Progenitor cell of endocrine pancreas (in vitro differentiated cells): ENCODE measurements at places on chromosomes 3 and 15.

- DNase-seq = no peak
Measured at GRCh38 chr3:126911162-126912026, 71.5 kb upstream of the PLXNA1 start.

DNA sequence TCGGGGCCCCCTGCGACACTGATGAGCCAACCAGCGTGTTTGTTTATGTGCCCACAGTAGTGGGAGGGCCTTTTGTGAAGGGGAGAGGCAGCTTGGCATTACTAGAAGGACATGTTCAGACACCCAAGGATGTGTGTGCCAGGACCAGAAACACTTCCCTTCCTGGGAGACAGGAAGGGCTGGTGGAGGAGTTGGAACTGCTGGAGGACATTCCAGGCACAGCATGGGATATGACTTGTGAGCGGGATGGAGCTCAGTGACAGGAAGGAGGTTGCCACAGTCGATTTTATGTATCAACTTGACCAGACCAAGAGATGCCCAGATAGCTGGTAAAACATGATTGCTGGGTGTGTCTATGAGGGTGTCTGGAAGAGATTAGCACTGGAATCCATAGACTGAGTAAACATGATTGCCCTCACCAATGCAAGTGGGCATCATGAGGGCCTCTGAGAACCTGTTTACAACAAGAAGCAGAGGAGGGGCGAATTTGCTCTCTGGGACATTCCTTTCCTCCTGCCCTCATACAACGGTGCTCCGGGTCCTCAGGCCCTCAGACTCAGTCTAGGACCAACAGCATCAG is 106.4 kb upstream of the TLE3 start:
- DNase-seq = no peak

DNA sequence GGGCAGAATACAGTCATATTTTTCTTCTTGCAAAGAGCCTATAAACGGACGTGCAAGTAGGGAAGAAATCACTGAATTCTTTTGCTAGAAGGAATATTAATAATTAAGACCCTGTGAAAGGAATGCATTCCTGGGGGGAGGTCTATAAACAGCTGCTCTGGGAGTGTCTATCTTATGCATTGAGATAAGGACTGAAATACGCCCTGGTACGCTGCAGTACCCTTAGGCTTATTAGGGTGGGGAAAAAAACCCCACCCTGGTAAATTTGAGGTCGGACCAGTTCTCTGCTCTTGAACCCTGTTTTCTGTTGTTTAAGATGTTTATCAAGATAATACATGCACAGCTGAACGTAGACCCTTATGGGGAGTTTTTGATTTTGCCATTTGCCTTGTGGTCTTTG is 100.0 kb upstream of the KBTBD8 start:
- no peak for DNase-seq

DNA sequence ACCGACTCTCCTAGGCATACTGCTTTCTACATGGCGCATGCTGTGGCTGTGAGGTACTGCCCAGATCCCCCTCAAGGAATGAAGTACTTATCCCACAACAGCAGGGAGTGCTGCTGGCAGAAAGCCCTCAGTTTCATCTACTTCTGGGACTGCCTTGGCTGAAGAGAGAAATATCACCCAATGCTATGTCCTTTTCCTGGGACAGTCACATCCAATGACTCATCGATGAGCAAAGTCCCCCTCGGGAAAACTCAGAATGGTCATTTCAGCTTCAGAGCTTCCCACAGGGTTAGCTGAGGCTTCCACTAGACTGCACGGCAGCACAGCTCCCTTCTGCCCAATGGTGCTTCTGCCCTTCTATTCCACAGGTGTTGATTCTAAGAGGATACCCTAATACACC is 3.6 kb upstream of the NMD3 start:
- DNase-seq = no peak

DNA sequence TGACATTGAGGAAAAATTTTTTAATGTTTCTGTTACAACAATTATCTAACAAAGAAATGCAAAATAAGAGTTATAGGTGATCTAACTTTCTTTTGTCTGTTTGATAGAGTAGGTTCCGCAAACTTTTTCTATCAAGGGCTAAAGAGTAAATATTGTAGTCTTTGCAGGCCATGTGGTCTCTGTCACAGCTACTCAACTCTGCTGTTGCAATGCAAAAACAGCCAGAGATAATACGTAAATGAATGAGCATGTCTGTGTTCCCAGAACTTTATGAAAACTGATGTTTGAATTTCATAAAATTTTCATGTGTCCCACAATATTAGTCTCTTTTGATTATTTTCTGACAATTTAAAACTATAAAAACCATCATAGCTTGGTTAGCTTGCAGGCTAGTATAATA is 73.3 kb downstream of the SLC24A1 start:
- DNase-seq = no peak

GRCh38 chr15:73660455-73660854 is 23.7 kb upstream of the CD276 start:
- DNase-seq = no peak

- no peak for DNase-seq
Measured at GRCh38 chr15:33468740-33469139, 158.0 kb downstream of the RYR3 start.

DNA sequence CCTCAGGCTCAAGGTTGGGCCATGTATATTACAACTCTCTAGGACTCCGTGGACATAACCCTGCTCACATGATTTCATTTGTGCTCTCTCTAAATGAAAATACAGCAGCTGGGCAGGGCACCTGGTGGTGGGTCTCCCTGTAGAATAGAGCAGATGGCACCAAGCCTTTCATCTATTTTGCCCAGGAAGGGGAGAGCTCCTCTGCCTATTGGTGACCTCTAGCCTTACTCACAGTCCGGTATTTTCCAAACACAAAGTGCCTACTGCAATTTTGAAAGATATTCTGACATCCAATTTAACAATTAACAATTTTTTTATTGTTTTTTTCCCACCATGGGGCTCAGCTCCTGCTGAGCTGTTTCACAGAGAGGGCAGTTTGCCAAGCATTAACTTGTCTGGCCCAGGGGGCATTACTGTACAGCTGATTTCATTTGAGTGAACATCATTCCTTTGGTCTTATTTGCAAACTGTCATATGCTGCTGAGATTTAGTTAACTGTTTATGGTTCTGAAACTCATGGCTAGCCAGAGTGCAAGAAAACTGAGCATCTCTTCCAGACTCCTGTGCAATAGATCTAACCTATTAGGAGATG is 474.0 kb downstream of the EPHB1 start:
- DNase-seq = no peak

GRCh38 chr3:61015859-61016258 is 235.4 kb downstream of the FHIT start:
- no peak for DNase-seq

GRCh38 chr15:67685008-67685599 is 140.2 kb upstream of the SKOR1 start:
- DNase-seq = no peak
